ENCODE measurements at places on chromosomes 6 and 20.

DNA sequence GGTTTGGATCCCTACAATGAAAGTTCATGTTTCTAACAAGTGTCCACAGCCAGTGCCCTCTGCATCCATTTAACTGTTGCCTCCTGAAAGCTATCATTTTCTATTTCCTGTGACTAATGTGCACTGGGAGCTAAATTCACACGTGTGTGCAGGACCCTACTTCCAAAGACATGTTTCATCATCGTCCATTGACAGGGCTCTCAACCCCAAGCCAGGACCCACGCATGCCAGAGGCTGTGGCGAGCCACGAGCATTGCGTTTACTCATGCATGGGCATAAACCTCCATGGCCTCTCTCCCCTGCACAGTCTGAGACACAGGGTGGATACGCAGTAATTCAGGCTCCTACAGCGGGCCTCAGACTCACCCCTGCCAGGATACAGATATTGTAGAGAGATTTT, 153.2 kb downstream of the MAFB start:
- no peak for DNase-seq

- DNase-seq = no peak
Observed at GRCh38 chr6:143140767-143141166, 80.1 kb downstream of the AIG1 start.

- DNase-seq = no peak
Observed at GRCh38 chr20:11807054-11808048, 110.3 kb upstream of the BTBD3 start.

DNA sequence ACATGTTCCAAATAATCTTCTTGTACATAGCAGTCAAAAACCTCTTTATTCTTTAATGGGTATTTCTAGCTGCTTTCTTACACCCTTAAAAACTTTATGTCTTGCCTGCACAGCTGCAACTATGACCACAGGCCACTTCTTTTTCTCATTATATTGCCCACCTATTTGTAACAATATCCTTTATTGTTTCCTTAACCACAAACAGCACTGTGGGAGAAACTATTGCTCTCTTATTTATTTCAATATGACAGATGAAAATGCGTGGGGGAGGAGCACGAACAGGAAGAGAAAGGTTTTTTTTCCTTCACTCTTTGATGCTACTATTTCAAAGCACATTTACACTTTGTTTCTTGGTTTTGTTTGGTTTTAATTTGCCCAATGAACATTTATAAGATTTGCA, 253.5 kb downstream of the GJA1 start:
- no peak for DNase-seq

DNA sequence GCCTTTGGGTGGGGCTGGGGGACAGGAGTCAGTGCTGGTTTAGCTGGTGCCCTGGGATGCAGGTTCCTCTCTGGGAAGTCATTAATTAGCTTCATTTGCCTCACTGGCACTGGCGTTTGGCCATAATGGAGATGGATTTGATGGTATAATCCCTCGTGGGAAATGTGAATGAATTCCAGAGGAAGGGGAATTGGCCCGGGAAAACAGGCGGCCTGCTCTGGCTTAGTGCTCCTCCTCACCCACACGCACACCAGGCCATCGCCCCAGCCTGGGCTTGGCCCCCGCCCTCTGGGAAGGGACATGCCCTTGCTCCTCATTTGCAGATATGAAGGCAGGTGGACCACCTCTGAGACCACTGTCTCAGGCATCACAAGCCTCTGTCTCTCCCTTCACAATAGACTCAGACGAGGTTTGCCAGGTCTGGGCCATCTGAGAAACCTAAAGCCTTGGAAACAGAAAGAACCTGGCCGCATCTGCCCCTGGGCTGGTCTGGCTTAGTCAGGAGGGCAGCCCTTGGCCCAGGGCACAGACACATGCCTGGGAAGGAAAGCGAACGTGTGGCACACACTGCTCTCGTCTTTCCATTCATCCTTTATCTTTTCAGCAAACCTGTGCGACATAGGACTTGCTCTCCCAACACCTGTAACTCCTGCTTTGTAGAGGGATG, 199.2 kb upstream of the CDH4 start:
- no peak for DNase-seq

DNA sequence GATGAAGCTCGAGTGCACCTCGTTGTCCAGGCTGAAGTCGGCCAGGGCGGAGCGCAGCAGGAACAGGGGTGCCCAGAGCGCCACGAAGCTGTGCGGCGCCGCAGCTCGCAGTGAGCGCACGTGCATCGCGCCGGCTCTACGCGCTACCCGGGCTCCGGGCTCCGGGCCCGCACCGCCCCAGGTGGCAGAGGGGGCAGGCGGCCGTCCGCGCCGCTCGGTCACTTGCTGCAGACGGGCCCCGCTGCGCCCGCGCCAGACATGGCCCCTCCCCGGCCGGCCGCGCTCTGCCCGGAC, 497 bp downstream of the BMP7 start:
- no peak for DNase-seq

DNA sequence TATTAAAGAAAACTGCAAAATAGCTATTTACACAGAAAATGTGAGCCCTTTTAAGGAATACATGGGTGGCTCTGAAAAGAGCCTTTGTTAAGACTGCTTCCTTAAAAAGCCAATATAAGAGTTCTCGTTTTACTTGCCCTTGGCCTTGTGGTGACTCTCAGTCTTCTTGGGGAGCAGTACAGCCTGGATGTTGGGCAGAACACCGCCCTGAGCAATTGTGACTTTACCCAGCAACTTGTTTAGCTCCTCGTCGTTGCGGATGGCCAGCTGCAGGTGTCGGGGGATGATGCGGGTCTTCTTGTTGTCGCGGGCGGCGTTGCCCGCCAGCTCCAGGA, 111.5 kb downstream of the HFE start:
- DNase-seq = no peak

GRCh38 chr20:2874456-2874855, 1.2 kb downstream of the PTPRA start:
- no peak for DNase-seq

DNA sequence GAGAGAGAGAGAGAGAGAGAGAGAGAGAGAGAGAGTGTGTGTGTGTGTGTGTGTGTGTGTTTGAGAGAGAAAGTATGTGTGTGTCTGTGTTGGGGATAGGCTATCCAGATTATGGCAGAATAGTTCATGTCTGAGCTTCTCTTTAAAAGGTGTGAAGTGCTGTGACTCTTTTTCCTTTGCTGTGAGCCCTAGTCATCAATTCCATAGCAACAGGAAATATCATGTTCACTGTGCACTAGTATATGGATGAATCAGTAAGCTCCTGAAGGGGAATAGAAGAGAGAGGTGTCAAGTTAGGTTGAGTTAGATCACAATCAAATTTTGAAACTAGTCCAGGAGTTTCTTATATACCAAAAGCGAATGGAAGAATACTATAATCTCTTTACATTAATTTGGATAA, 318.7 kb downstream of the RFPL4B start:
- no peak for DNase-seq
